GM03348 (cell line): ENCODE measurements at places on chromosomes 4 and X.

- no peak for DNase-seq
These were observed 54.7 kb upstream of the ADRA2C start for GRCh38 chr4:3711183-3712111.

DNA sequence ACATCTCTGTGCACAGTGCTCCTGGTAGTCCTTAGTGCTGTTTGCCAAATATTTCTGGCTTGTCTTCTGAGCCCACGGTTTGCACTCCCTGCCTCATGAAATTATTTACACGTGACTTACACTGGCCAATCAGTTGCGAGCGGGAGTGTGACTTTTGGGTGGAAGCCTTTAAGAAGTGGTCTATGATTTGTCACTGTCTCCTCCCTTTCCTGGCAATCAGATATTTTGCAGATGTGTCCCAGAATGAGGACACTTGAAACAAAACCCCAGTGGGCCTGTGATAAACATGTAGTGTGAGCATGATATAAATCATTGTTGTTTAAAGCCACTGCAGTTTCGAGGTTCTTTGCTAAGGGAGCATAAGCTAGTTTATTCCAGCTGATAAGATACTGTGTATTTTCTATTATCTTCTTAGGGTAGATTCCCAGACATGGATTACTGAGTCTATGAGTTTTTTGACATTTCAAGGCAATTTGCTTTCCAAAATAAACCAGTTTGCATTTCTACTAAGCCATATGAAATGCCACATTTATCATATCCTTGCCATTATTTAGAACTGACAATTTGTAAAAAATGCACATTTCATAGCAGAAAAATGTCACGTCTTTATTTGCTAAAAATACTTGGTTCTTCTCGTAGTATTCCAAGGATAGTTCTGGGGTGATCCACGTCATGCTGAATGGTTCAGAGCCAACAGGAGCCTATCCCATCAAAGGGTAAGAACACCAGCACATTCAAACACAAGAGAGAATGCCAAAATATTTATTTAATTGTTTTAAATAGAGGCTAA lies 12.0 kb downstream of the BST1 start:
- DNase-seq: peak; percentile 49

- DNase-seq: no peak
These were observed 29.2 kb downstream of the METAP1 start for GRCh38 chr4:99024481-99025275.

DNA sequence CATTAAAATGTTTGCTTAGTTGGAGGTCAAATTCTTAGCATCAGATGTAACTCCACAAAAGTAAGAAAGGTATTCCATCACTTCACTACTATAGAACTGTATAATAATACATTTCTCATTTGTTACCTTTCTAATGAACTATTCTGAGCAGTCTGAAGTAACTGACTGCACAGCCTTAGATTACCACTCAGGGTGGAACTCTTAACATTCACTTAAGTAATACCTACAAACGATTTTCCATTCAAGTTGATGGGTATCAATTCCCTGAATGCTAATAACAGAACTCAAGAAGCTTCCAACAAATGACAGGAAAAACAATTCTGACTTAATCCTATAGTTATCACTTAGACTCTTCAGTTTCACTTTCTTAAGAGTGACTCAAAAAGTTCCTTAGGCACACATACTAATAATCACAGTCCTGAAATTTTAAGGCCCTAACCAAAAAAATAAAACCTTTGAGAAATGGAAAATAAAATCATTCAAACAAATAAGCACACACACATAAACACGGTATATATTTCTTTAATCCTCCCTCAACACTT lies 20.9 kb downstream of the HNRNPD start:
- DNase-seq: no peak

DNA sequence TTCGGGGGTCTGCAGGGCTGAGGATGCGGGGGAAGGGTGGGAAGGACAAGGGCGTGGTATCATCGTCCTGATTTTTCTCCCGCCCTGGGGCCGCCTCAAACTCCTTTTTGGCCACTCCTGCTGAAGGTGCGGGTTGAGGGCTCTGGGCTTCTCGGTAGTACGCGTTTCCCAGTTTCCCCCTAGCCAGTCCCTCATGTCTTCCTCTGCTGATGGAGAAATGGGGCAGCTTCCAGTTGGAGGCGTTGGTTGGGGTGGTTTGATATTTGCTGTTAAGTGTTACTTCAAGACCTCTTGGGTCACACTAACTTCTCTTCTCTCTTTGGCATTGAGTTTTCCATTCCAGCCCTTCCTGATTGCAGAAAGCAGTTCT lies 482 bp downstream of the GSTCD start:
- DNase-seq: peak; percentile 16

DNA sequence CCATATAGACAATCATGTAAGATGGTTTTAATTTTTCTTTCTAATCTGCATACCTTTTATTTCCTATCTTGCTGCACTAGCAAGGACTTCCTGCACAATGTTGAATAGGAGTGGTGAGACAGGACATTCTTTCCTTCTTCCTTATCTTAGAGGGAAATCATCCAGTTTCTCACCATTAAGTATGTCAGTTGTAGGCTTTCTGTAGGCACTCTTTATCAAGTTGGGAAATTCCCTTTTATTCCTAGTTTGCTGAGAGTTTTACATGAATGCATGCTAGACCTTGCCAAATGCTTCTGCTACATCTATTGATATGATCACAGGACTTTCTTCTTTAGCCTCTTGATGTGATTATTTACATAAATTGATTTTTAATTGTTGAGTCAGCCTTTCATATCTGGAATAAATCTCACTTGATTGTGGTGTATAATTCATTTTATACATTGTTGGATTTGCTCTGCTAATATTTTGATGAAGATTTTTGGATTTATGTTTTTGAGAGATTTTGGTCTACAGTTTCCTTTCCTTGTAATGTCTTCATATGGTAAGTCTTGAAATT lies 23.8 kb downstream of the RNF175 start:
- no peak for DNase-seq

- no peak for DNase-seq
These were observed 10.4 kb upstream of the DCLK2 start for GRCh38 chr4:150067859-150068258.

DNA sequence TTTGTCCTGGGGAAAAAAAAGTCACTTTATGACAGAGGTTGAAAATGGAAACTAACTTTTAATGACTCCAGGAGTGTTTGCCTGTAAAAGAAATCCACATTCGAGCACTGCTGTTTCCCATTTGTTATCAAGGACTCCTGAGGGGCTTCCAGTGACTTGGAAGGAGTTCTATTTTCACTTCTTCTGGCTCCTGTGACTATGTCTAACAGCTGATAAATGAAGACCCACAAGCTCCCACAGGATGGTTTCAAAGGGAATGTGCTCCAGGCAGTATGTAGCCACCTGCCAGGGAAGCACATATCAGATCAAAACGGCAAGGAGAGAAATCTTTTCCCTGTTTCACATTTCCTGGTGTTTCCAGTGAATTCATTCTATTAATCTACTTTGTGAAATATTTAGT lies 159.8 kb upstream of the FAM241A start:
- no peak for DNase-seq

DNA sequence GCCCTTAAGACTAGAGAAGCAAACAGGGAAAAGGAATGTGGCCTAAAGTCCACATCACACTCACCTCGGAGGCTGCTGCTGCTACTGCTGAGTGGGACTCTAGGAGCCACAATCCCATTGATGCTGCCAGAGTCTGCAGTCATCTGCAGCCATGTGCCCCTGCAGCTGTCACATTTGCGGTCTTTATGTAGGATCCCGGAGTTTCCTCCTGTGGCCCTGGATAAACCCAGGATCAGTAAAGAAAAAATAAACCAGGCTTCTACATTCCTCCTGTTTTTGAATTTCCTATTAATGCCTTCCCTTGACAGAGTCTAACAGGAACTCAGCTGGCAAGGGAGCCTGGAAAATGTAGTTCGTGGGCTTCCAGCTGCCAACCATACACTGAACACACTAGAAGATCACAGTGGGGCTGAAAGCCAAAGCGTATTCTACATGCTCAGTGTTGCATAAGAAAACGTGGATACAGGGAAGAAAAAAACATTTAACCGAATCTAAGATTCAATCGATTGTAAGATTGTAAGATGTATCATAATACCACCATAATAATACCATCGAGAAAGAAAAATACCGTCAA lies 10.3 kb upstream of the PHEX start:
- no peak for DNase-seq

GRCh38 chr4:122423246-122423645 lies 33.3 kb downstream of the IL2 start:
- DNase-seq: peak; percentile 8

DNA sequence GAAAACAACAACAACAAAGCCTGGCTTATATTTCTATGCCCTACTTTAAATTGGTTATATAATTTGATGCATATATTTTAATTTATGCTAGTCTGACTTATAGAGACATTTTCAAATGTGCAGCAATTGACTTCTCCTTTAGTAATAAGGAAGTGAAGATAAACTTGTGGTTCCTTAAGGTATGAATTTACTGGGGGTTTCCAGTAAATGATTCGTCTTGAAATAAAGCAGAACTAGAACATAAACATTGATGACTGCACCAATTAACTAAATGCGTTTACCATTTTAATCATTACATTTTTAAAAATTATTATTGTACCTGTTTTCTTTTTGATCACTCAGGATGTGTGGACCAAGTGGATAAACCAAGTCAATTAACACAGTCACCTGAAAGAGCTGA lies 99.6 kb upstream of the CCSER1 start:
- no peak for DNase-seq

DNA sequence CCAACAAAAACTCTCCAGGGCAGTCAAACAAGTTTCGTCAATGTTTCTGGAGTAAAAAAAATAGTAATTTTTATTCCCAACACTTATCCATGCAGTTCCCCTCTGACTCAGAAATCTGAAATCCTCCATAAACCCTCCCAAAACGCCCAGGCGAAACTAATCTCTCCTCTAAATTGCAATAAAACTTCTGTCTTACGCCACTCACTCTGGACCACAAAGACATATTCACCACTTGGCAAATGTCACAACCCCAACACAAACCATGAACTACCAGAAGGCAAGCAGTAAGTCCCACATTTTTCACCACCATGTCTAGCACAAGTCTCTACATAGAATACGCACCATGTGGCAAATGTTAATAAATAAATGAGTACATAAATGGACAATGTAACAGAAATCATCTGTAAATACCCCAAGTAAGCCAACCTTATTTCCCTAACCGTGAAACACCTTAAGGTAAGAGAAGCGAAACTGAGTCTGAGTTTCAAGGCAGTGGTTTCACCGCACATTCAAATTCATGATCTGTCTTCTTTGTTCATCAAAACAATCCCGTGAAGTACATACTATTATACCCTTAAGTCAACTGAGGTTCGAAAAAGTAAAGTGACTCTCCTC lies 1.6 kb downstream of the PAPSS1 start:
- DNase-seq: no peak

DNA sequence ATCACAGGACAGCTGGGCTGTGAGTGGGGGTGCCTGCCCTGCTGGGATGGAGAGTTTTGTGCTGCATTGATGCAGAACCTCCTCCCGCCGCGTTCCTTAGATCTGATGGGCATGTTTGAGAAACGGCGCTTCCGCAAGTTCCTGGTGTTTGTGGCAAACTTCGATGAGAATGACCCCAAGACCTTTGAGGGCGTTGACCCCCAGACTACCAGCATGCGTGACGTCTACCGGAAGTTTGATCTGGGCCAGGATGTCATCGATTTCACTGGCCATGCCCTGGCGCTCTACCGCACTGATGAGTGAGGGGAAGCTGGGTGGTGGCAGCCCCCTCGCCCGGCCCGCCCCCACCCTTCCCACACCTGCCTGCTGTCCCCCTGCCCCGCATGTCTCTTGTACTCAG lies 2.9 kb downstream of the GDI1 start:
- DNase-seq: no peak

- DNase-seq: no peak
These were observed 14.8 kb downstream of the PJA1 start for GRCh38 chrX:69150281-69150960.

DNA sequence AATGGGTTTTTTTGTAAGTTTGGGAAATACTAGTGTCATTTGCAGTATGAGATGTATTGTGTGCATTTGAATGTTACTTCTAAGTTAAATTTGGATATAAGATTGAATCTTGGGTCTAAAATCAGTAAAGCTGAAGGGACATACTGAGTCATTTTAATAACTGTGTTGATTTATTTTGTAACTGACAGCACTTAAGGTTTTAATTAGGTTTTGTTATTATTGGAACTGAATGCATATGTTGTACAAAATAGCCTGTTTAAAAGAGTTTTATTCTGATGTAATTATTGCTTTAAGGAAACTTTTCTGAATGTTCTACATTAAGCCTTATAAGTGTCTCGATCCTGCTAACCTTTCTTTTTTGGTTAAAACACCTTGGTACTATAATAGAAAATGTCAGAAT lies 396.6 kb downstream of the MAPK10 start:
- DNase-seq: no peak
